ENCODE measurements at places on chromosomes 2 and 18.

DNA sequence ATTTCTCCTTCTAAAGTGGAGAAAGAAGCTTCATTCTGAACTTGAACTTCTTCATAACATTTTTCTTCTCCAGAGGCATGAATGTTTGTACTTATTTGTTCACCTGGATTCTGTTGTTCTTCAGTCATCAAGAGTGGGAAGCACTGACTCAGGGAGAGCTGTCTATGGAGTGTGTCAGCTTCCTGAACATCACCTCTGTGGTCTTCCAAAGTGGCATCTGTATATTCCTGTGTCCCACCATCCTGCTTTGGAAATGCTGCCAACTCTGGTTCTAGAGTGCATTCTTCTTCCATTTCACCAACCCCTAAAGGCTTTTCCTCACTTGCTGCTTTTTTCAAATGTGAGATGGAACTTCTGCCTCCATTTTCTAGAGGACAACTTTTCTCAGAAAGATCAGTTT, 59.5 kb downstream of the TTN start:
- no peak for DNase-seq

- DNase-seq = no peak
Observed at GRCh38 chr2:37215250-37215649, 16.1 kb downstream of the CEBPZ start.

DNA sequence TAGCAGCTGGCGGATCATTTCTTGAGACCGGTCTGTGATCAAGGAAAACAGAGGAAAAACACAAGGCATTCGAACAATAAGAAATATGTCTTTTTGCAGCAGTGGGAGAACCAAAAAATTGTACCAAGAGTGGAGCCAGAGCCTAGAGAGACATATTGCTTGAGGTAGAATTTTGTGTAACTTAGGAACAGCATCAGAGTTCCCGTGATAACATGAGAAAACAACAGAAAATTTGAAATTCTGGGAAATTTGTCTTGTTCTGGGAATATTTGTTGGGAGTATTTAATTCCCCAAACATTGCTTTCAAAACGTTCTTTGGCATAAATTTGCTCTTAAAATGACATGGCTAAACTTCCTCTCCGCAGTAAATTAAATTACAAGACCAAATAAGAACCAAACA, 267.5 kb downstream of the GPD2 start:
- no peak for DNase-seq

DNA sequence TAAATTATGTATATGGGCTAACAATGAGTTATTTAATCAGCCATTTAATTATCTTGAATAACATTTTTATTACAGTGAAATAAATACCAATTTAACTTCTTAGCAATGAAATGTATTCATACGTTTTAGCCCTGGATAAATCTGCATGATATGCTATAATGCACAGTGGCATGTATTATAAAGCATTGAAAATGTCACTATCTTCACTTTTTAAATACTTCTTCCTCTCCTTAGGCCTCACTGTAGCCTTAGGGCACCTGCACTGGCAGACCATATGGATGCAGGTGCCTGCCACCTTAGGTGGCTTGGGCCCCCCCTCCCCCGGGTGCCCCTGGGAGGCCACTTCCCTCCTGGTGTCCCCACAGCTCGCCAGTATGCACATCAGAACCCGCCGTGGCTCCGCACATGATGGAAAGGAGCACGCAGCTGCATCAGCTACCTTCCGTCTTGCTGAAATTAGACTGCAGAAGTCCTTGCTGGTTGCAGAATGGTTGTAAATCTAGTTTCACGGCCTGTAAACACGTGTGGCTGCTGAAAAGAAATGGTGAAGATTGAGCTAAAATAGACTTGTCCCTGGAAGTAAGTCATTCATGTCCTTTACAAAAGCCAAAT, 56.7 kb downstream of the ADI1 start:
- DNase-seq = no peak

- DNase-seq = no peak
Observed at GRCh38 chr2:69535817-69536241, 98.6 kb upstream of the NFU1 start.

GRCh38 chr2:75637568-75637967, 9.0 kb upstream of the MRPL19 start:
- no peak for DNase-seq

DNA sequence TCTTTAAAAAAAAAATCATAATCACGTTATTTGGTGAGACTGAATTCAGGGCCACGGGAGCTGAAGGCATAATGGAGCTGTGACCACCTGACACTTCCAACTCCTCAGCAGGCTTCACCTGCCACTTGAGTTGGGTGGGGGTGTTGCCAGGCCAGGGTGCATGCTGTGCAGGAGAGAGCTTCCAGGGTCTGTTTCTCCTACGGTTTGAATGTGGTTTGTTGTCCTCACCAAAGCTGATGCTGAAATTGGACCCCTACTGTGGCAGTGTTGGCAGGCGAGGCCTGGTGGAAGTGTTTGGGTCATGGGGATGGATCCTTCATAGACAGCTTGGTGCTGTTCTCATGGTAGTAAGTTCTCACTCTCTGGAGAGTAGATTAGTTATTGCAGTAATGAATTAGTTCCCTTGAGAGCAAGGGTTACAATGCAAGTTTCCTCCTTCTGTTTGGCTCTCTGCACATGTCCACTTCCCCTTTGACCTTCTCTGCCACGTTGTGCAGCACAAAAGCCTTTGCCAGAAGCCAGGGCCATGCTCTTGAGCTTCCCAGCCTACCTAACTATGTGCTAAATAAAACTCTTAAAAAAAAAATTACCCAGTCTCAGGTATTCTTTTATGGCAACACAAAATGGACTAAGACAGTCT, 38.3 kb upstream of the ANKRD44 start:
- DNase-seq = peak; percentile 8

- no peak for DNase-seq
Observed at GRCh38 chr18:57819119-57819518, 16.0 kb upstream of the ATP8B1 start.
